ENCODE measurements at places on chromosomes 3 and 15.
A peak's percentile ranks its signal among the peaks of the same experiment; 100 is the strongest.

DNA sequence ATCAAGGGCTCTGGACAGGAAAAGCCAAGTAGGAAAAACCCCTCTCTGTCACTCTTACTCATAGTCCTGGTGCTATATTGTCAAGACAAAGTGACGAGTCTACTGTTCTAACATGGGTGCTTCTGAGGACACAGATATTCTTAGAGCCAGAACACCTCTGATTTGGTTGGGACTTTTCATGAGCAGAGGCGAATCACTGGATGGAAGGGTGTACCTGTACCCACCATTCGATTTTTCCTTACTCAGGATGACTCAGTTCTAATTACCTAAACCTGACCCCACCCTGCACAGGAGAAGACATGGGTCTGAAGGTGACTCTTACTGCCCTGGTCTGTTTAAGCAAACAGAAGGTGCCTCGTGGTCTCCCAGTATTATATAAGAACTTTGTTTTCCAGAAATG lies 58.5 kb downstream of the ABCC5 start:
- no peak for DNase-seq

DNA sequence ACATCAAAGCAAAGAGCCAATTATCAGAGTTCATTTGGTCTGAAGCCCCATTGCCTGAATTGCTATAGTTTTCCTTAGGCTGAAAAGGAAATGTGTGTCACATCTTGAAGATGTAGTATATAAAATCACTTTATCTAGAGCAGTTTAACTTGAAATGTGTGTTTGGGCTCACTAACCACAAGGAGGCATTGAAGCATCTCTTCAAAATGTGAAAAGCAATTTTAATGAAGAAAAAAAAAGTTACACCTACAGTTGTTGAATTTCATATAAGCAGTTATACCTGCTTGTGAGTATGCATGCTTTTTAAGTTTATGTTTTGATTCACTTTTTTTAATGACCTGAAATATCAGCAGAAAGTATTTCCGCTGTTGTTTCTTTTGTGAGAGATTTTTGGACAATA lies 129.3 kb downstream of the IQCH start:
- DNase-seq, result no peak

GRCh38 chr15:43948691-43949325 lies 122.0 kb downstream of the WDR76 start:
- no peak for DNase-seq

- no peak for DNase-seq
Observed at GRCh38 chr3:4696266-4696665, 203.1 kb downstream of the ITPR1 start.

DNA sequence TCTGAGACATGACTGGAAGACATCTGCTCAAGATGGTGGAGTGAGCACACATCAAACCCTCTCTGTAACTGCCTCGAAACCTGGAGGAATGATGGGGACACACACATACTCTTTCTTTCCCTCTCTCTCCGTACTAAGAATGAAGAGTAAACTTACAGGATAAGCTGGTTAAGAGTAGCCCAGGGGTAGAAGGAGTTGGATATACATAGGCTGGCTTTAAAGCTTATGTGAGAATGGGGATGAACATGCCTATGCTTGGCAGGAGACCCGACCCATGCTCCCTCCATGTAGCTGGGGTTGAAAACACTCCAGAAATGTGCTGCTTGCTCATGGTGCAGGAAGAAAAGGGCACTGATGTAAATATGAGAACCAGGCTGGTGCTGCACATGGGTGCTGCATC lies 68.9 kb downstream of the IL20RB start:
- DNase-seq, result no peak

DNA sequence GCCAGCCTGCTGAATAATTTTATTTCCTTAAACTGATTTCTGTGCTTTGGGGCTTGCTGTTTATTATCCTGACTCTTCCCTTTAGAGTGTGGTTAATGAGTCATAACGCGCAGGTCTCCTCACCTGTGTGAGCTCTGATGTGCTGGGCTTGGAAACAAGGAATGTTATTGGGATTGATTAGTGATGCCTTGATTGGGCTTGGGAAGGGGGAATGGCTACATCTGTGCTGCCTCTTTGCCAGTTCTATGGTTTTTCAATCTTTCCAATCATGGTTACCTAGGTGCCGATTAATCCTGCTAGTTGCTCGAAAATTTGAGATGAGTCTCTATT lies 161.0 kb downstream of the THSD4 start:
- DNase-seq, result no peak

DNA sequence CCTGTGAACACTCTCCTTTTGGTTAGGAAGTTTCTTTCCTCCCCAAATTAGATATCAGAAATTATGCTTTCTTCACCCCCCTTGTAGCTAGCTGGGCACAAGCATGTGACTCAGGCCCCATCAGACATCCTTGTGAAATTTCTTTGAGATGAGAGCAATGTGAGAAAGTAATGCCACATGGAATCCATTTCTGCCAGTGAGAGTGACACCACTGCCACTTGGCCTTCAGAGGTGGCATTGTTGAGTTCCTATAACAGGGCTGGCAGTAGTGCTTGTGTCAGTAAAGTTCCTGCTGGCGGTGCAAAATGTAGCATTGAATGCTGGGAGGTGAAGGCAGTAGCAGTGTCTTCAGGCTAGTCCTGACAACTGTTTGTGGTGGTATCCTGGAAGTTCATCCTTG lies 80.7 kb upstream of the ZNF280D start:
- DNase-seq, result no peak

- no peak for DNase-seq
Observed at GRCh38 chr3:110344897-110345767, 726.5 kb upstream of the NECTIN3 start.

DNA sequence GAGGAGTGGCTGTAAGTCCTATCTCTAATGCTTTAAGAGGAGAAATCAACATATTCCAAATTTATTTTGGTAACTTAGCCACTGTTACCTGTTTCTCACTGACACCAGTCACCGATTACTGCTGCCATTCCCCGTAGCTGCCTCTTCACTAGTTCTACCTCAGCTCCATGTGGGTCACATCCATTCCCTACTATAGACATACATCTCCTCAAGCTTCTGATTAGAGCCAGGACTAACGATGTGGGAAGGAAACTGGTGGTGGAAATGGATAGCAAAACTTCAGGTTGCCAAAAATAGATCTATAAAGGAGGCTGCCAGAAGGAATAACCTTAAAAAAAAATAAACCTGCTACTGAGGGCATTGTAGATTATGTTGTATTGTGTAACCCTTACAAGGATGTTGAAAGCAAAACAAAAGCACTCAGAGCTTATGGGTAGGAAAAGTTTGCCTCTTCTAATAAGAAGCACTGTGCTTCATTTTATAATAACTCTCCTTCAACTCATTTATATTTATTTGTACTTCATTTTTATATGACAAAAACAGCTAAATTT lies 56.0 kb downstream of the KAT2B start:
- DNase-seq, result no peak

- DNase-seq, result no peak
Observed at GRCh38 chr3:15121936-15122335, 23.0 kb upstream of the RBSN start.

DNA sequence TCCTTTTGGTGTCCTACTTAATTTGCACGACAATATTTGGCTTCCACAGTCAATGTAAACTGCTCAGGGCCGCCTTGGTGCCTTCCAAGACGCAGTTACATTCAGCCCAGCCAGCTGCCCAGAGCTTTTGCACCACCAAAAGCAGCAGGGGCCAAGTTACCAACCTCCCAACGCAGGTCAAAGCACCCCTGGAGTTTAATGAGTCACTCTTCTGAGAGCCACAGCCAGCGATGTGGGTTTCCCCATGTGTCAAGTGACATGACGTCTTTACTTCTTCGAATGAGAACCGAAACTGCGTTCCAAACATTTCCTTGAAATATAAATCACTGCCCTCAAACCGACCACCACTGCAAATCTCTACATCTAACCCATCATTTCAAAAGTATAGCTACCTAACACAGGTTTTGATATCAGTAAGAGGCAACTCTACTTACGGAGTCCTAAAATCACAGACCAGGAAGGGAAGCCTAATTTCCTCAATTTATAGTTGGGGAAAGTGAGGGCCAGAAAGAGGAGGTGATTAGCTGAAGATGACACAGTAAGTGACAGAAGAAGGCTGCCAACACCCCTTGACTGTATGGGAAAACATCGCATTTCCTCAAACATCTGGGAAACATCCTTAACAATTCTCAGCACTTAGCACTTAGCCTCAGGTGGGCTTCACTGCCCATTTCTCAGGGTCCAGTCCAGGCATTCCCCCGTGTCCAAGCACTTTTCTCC lies 24.5 kb downstream of the MB21D2 start:
- peak; percentile 33 for DNase-seq

DNA sequence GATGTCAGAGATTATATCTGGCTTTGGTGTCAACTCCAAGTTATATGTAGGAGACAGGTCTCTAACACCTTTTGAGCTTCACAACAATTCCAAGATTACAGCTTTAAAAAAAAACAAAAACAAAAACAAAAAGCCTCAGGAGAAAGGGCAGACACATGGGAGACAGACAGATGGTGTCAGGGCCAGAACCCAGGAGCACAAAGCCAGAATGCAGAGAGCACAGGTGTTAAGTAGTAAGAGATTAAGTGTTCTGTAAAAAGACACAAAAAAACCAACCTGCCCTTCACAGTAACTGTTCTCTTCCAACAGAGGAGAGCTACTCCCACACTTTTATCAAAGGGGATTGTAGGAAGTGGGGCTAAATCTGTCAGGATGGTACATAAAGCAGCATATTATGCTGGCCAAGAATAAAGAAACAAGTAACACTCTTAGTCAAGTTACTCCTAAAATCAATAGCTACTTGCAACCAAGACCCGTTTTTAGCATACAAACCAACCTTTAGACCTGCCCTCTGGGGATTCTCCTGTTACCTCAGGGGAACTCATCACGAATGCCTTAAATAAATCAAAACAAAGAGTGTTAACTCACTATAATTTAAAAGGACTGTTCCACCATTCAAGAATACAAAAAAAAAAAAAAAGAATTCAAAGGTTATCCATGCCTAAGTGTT lies 5.9 kb downstream of the CPEB1 start:
- no peak for DNase-seq

- DNase-seq, result no peak
Observed at GRCh38 chr3:61601831-61602230, 40.5 kb downstream of the PTPRG start.

- no peak for DNase-seq
Observed at GRCh38 chr3:127172781-127173515, 20.0 kb upstream of the PRR23E start.

DNA sequence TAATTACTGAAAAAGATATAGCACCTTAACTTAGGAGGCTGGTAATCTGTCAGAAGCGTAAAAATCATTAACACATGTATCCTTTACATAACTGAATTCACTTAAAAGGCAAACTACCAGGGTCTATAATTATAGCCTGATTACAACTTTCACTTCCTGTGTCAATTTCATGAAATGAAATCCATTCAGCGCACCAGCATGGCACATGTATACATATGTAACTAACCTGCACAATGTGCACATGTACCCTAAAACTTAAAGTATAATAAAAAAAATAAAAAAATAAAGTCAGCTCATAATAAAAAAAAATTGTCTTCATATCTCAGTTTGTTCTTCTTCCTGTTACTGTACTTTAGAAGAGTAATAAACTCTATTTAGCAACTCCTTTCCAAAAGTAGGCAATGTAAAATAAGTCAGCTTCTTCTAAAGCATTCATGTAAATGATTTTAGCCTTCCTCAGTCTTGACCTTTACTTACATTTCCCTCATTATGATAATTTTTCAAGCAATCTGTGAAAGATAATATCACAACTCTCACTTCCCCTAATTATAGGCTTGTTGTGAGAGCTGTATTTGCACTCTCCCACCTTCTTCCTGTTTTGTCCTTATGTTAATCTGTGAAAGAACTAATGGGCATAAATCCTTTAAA lies 50.1 kb downstream of the KBTBD8 start:
- no peak for DNase-seq

DNA sequence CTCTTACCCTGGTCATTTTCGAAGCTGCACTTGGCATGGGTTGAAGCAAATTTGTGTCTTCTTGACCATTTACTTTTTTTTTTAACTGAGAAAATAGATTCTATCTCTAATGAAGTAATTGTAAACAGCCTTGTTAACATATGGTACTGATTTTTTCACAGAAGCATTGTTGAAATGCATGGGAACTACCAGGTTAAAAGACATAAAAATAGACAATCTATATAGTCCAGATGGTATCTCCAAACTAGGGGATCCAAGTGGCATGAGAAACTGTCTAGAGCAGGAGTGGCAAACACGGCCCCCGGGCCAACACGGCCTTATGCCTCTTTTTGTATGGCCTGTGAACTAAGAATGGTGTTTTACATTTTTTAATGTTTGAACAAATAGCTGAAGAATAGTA lies 41.9 kb downstream of the CACNA1D start:
- no peak for DNase-seq

DNA sequence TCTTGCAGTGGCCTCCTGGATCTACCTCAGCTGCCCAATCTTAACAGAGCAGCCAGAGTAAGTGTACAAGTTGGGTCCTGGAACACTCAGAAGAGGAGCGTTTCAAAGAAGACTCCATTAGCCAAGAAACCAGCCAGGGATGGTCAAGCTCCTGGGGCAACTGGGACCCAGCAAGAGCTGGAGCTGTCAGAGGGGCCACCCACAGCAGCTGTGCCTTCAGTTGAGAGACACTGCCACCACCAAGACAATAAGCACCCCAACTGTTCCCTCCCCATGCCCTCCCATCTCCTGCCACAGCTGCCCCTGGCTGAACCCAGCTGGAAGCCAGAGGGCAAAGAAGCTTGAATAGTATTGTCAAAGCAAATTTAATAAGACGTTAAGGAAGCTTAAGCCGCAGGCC lies 110.6 kb upstream of the TLE3 start:
- DNase-seq, result no peak

DNA sequence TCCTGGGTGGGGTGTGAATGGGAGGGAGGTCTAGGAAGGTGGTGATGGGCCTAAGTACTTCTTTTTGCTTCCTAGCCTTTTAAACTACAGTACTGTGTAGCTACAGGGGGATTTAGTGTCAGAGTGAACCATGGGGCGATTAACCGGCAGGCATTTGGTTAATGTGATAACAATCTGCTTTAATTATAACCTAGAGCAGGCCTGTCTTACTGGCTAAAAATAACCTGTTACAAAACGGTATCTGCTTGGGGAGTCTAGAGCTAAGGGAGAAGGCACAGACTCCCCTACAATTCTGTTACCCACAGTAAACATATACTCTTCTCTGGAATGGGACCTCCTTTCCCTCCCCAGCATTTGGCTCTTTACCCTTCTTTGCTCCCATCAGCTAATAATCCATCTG lies 85.4 kb downstream of the RBPMS2 start:
- no peak for DNase-seq

DNA sequence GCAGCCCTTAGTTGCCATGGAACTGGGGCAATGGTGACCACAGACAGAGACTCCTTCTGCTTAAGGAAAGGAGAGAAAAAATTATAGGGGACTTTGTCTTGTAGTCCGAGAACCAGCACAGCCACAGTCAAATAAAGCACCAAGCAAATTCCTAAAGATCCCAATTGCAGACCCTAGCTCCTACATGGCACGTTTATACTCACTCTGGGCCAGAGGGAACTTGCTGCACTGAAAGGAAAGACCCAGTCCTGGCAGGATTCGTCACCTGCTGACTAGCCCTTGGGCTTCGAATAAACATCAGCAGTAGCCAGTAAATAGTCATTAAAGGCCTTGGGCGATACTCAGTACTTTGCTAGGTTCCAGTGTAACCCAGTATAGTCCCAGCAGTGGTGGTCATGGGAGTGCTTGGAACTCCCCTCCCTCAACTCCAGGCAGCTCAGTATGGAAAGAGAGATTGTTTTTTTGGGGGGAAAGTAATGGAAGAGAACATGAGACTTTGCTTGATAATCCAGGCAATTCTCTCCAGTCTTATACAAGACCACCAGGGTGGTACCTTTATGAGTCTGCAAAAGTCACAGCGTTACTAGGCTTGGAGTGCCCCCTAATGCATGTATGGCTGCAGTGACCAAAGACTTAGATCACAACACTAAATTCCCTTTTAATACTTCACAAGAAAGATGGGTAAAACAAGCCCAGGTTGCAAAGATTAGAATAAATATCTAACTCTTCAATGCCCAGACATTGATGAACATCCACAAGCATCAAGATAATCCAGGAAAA lies 66.4 kb upstream of the AGTR1 start:
- DNase-seq, result no peak
